Inflammatory macrophage treated with lipopolysaccharide for 4 hours (primary cell): ENCODE measurements at places on chromosomes 7 and 10.

DNA sequence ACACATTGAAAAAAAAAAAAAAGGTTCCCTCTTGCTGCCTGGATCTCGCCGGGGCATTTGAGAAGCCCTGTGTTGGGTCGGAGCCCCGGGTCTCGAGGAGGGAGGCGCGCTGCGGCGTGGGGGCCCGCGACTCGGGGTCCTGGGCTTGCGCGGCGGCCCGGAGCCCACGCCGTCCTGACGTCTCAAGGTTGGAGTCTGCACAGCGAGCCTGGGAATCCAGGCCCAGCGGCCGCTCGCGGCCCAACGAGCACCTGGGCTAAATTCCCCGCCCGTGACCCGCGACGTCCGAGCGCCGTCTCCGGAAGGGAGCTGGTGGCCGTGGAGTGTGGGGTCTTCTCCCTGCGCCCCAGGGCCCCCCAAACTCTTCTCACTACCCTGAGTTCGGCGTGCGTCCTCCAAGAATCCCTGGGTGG, 1.4 kb upstream of the CTBP2 start:
- DNase-seq = no peak

- DNase-seq = no peak
These were observed 11.7 kb downstream of the POLL start for GRCh38 chr10:101576211-101576863.

DNA sequence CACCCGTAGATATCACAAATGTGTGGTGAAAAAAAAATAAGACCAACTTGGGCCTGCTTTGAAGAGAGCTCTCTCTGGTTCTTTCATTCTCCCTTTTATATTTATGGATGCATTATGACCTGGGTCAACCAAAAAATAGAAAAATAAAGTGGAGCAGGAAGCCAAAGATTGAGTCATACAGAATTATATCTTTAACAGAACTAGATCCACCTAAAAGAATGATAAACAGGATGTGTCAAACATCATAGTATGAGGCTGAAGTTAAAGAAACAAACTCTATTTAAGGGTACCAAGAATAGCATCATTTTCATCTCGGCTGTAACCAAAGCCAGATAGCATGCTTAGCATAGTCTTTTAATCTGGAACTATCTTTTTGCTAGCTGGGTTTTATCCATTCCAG, 28.8 kb upstream of the NMT2 start:
- no peak for DNase-seq

- DNase-seq = no peak
These were observed 256.2 kb downstream of the SKIDA1 start for GRCh38 chr10:21269289-21269688.

DNA sequence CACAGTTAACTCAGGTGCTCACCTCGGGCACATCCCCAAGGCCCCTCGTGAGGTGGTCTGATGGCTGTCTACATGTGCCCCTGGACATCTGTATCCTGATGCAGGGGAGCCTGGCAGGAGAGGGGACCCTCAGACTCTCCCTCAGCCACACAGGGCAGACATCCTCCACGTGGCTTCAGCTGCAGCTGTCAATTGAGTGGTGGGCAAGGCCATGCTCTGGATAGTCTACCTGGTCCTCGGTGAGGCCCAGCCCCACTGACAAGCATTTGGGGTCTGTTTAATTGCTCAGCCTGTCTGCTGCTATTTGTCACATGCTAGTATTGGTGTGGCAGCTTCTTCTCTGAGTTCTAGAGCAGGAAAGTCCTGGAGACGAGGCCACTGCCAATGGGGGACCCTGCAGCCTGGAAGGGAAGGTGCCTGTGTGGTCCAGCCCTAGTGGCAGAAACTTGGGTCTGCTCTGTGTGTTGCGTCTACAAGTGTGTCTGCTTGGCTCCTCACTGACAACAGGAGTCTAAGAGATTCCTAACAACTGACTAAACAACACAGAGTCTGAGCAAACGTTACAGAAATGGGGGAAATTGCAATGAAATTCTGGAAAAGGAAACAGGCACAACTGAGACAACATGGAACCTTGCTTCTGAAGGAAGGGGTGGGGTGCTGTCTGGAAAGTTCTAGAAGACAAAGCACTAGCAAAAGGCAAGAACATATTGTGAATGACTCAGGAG, 59.3 kb upstream of the IGFBP3 start:
- DNase-seq = no peak

DNA sequence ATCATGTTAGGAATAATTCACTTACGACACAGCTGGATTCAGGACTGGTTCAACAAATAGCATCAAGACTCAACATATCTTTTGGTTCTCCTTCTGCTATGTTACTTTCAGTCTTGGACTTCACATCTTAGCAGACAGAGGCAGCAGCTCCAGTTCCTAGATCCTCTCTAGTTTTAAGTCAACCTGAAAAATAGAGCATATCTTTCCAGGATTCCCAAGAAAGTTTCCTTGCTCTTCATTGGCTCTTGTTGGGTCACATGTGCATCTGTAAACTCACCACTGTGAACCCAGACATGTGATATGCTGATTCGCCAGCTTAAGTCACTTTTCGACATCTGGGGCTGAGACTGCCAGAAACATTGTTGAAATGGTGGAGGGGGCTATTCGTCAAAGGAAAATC, 210.1 kb upstream of the KMT2E start:
- DNase-seq = no peak

GRCh38 chr7:129830949-129831348, 121.8 kb downstream of the UBE2H start:
- DNase-seq = no peak

DNA sequence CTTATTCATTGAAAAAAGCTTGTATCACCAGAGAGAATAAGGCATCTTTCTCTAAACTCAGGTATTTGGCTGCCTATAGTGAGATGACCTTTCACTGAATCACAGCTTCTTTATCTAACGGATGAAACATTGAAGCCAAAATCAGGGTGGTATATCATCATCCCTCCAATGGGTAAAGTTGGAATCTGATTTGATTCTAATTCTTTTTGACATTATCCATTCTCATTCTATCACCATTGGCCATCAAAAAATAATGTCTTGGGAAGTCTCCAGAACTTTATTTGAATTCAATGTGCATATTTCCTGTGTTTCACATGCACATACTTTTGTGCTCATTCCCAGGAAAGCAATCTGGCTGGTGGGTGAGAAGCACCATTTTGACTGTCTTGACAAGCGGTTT, 95.2 kb downstream of the PLPP4 start:
- DNase-seq = no peak

DNA sequence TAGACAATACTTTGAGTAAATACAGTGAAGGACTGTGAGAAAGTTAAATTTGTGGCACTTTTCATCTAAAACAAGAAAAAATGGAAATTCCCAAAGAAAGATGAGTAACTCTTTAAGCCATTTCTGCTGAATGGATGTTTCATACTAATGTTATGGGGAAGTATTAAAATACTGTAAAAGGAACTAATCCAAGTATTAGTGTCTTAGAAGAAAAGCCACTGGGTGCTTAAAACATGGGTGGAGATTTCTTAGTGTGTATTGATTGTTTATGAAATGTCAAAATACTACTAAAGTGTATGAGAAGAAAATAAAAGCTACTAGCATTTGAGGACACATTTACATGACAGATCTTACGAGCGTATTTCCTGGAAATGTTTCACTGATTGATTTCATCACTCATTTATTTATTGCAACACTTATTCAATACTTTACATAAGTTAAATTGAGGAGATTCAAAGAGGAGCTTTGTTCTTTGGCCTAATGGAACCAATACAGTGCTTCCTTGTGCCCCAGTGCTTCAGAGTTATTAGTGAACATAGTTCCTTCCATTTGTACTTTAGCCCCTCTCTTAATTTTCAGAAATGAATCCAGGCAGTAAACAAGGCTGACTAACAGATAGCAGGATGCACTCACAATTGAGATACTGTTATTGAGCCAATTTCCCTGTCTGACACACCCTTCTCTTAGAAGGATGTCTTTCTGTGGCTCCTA, 155.5 kb upstream of the AHR start:
- DNase-seq = peak; percentile 91

DNA sequence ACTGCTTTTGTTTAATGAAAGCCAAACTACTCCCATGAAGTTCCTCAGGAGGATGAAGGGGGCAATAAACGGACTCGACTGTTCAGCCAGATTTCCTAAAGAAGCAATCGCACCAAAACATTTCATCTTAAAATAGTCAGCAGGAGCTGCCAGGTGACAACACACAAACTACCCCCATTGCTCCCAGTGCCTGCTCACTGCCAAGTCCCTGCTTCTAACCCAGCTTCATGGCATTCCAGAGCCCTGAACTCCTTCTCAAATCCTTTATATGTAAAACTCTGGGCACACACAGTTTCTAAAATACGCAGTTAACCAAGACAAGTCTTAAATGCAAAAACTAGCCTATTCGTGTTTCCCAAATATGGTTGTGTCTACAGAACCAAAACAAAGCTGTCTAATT, 110.0 kb downstream of the SORBS1 start:
- no peak for DNase-seq

GRCh38 chr10:38032886-38033285, 22.4 kb downstream of the ZNF33A start:
- DNase-seq = peak; percentile 80

GRCh38 chr10:30537586-30537985, 92.0 kb downstream of the LYZL2 start:
- peak; percentile 21 for DNase-seq

- DNase-seq = no peak
These were observed 298.0 kb upstream of the IMMP2L start for GRCh38 chr7:111860248-111860647.

GRCh38 chr7:87413951-87414793, 61.3 kb downstream of the ABCB4 start:
- no peak for DNase-seq

DNA sequence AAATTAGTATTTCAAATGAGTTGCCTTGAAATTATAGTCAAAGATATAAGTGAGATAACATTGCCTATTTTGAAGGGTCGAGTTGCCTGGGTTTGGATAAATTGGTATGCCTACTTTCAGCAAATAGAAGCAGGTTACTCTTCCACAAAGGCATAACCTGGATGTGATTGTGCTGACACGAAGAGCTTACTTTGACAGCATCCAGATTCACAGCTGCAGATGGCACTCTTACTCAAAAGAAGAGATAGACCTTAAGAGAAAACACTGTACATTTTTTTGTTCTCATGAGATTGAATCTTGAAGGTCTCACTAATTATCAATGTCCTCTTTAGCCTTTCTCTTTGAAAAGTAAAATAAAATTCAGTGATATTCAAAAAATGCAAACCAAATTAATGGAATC, 1338.7 kb downstream of the REEP3 start:
- no peak for DNase-seq

GRCh38 chr10:125441151-125441550, 241.8 kb downstream of the TEX36 start:
- no peak for DNase-seq

DNA sequence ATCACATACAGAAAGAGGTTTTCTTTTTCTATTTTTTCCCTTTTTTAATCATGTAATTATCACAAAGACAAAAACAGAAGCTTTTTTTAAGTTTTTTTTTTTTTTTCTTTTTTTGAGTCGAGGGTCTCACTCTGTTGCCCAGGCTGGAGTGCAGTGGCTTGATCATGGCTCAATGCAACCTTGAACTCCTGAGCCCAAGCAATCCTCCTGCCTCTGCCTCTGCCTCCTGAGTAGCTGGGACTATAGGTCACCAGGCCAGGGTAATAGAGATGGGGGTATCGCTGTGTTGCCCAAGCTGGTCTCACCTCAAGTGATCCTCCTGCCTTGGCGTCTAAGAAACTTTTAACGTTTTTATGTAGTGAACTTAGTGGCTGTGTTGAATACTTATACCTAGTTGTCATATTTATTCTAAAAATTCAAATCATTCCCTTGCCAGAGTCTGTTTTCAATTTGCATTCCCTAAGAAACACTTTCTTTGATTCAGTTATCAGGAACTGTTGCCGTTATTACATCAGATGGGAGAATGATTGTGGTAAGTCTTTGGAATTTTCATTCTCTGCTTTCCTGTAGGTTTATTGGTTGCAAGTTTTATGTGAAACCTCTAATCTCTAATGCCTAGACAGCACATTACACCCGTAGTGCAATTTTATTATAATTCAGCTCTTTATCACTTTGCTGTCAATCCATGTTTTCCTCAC, 1.3 kb downstream of the LSM8 start:
- DNase-seq = no peak

DNA sequence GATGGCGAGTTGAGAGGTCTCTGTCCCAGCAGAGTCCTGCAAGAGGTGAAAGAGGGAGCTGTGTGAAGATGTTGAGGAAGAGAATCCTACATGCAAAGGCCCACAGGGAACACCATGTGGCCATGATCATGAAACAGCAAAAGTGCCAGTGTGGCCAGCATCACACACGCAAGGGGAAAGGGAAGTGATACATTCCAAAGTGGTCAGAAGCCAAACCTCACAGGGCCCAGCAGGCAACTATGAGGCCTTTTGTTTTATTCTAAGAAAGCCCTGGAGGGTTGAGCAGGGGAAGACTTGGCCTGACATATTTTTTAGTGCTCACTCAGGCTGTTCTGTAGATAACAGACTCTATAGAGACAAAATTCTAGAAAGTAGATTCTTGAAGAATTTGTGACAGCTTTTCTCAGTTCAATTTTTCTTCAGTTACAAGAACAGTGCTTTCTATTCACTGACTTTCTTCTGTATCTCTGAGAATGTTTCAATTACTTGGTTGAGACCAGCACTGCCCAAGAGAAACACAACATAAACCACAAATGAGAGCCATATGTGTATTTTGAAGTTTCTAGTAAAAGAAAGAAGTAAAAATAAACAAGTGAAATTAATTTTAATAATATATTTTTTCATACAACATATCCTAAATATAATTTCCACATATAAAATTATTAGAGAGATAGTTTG, 82.3 kb downstream of the HTR7 start:
- DNase-seq = peak; percentile 74

DNA sequence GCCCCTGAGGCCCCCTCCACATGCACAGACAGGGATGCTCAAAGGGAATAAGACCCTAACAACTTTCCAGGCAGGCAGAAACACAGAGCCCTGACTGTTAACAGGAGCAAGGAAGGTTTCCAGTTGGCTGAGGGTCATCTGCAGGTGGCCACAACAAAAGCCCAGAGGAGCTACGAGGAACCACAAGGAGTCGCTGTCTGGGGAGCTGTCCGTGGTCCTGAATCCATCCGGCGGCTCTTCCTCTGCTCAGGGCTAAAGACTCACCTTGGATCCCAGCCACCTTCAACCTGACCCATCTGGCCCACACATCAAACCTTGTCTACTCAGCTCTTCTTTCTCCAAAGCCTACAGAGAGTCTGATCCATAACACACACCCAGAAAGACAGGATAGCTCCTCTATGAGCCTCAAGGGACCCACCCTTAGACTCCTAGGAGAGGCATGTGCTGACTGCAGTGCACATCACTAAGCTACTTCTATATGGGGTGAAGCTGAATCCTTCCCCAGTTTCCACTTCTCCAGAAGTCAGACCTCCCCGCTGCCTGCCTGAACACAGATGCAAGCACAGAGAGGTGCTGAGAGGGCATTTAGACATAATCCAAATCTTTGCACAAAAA, 104.0 kb downstream of the SLIT1 start:
- DNase-seq = peak; percentile 47
